ENCODE measurements at places on chromosomes 7 and 10.

DNA sequence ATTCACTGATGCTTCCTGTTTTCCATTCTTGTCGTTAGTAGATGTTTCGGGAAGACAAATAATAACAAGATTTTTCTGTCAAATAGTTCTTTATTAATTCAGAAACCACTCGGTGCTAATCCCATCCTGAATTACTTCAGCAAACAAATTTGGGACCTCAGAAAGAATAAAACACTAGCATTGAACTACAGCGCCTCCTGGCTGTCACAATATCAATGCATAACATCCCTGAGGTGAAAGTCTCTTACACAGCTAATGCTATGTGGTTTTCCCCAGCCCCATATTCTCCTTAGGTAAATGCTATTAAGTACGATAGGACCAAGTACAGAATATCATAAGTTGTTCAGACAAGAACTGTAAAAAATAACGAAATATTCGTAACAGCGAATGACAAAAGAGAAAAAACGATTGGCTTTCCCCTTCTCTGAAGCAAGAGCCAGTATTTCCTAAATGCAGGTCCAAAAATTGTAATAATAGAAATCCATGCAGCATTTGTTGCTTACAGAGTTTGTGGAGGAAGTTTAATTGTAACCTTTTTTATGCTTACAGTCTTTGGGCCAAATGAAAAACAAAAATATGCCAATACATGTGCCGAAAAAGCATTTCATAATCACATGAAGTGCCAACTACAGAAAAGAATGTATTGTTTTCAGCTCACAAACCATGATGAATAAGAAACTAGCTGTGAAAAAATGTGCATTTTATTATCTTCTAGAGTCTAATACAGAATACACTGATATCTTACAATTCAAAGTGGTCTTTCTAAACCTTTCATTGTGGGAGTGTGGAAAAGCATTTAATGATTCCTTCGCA lies 47.3 kb downstream of the MYPN start:
- DNase-seq: peak; percentile 4

DNA sequence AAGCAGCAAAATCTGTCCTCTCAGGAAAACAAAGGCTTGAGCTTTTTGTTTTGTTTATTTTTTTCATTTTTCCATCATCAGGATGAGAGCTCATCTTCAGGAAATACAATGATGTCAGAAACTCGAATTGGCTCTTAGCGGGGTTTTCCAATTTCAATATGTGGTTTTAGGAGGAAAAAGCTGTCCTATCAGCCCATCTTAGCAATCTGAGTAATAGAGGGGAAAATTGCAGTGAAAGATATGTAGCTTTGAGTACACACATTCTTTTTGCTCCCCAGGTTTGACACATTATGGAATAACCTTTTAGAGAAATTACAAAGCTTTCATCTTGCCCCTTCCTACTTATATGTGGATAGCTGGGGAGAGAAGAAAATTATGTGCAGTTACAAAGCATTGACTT lies 113.6 kb upstream of the MYO3A start:
- DNase-seq: no peak

DNA sequence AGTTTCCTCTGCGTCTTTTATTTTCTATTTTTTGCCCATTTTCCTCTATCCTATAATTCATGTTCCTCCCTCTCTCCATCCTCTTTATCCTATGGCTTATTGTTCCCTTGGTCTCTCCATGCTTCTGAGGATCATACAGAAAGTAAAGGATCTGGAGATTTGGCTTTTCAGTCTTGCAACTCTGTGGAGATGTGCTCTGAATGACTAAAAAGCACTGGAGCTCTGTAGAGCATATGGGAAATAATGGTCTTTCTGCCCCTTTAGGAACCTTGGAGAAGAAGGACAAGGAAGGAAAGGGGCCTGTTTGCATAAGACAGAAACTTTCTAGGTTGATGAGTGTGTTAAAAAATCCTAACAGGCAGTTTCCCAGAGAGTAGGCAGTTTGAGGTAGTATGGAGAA lies 120.1 kb downstream of the PHTF2 start:
- DNase-seq: no peak

GRCh38 chr7:83934118-83934734 lies 260.4 kb downstream of the SEMA3A start:
- no peak for DNase-seq

GRCh38 chr7:121204537-121204936 lies 124.3 kb upstream of the WNT16 start:
- no peak for DNase-seq

DNA sequence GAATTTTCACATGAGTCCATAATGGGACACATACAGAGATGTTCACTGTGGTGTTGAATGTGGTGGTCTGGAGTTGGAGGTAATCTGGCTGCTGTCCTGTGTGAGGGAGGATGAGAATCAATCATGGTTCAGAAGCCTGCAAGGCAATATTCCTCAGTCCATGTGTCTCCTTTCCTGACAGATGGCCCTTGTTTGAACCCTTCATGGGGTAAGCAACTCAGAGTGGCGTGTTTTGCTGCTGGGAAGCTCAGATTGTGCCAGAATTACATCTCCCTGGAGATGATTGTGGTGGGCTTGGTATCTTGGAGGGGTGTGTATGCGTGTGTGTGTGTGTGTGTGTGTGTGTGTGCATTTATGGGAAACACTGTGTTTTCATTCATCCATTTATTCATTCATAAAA lies 44.5 kb upstream of the COMTD1 start:
- no peak for DNase-seq

DNA sequence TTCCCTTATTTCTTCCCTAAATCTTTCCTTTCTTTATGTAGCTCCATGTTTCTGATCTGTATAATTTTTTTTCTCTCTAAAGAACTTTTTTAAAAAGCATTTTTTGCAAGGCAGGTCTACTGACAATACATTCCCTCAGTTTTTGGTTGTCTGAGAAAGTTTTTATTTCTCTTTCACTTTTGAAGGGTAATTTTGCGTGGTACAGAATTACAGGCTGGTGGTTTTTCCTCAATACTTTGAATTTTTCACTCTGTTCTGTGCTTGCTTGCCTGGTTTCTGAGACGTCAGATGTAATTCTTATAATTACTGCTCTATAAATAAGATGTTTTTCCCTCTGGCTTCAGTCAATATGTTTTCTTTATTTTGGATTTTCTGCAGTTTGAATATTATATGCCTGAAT lies 205.4 kb upstream of the VSTM2A start:
- DNase-seq: no peak

DNA sequence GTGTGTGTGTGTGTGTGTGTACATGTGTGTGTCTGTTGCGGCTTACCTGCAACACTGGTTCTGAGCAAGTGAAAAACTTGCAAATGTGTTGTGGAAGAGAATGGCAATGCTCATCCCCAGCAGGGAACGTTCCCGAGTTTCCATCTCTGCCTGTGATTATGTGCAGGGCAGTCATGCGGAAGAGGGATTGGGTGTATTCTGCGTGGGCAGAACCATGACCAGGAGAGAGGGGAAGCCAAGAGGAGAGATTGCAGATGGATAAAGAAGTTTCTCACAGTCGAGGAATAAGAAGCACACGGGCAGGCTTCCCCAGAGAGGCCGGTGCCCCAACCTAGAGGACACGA lies 99.9 kb downstream of the CTBP2 start:
- DNase-seq: no peak

GRCh38 chr10:119418362-119418761 lies 124.2 kb downstream of the RGS10 start:
- no peak for DNase-seq

- no peak for DNase-seq
Observed at GRCh38 chr10:111707076-111707475, 476.5 kb downstream of the GPAM start.

GRCh38 chr7:99825452-99825851 lies 2.4 kb upstream of the CYP3A43 start:
- DNase-seq: no peak

DNA sequence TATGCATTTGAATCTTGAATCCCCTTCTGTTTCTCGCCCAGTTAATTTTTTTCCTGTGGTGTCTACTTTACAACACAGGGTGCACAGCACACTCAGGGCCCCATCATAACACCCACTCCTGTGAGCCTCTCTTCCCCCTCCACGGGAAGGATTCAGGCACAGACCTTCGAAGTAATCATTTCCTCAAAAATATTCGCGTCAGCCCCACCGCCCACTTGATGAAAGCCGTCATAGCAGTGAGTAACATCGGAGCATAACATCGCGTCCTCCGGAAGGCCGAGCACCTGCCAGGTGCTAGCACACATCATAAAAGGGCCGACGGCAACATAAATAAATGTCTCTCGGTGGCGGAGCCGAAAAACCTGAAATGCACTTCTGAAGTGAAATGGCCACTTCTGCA lies 201.7 kb upstream of the ADARB2 start:
- DNase-seq: peak; percentile 57

GRCh38 chr7:94436700-94437099 lies 42.0 kb downstream of the COL1A2 start:
- DNase-seq: no peak

- DNase-seq: no peak
Observed at GRCh38 chr7:10128748-10129147, 844.9 kb upstream of the PHF14 start.

- DNase-seq: no peak
Observed at GRCh38 chr7:107962817-107963216, 40.1 kb downstream of the LAMB1 start.

- DNase-seq: no peak
Observed at GRCh38 chr10:77907900-77908717, 18.4 kb downstream of the DLG5 start.

DNA sequence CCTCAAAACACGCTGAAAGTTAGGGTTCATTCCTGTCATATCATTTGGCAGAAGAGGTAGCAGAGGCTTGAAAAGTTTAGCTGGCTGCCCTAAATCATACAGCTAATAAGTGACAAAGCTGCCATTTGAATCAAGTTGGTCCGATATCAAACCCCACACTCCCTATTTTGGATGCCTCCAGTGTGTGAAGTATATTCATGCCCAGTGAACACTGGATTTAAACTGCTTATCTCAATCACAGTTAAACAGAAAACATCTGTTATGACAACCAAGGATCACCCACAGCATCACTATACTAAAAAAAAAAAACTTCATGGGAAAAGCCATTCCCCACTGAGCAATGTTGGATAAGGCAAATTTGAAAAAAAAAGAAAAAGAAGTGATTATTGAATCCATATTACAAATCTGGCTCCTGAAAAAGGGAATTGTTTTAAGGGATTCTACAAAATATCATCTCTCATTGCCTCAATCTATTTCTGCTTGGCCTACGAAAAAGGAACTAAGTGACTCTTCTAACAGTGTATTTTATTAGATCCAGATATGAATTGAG lies 48.3 kb downstream of the ABCB1 start:
- DNase-seq: no peak

DNA sequence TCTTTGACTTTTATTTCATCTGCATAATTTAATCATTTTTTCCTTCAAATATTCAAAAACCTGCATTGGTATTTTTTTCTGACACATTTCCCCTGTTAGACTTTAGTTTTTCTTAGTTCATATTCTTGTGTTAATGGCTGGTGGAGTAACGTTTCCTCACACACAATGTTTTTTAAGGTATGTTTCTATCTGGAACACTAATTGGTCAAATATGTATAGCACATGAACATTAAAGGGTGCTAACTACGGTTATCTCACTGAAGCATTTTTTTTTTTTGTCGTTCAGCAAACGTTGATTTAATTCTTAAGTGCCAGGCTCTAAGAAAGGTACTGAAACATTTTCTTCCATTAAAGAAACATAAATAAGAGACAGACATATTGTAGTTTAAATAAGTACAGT lies 87.7 kb downstream of the PTPRZ1 start:
- DNase-seq: no peak

DNA sequence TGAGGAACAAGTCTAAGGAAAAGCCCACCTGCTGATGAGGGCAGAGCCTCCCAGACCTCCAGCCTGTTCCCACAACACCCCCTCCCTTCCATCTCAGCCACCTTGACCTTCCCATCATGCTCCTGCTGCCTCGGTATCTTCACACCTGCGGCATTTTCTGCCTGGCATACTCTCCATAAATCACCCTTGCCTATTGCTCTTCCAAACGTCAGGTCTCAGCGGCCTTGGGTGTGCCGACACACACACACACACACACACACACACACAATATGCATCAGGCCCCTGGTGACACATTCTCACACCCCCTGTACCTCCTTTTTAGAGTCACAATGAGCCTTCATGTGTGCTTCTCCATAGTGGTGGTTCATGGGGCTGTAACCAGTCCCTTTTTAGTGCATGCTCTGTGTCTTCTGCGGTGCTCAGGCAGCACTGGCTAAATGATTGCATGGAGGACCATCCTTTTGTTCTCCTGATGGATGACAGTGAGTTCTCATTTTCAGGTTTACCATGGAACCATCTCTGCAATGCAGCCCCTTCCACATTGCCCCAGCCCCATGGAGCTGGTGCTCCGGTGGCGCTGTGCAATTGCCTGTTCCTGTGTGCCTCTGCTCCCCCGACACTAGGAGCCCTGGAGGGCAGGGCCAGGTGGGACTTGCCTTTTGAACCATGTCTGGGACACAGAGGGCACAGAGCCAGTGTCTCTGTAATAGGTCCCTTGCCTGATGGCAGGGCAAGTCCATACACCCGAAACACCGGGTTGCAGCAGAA lies 4.5 kb downstream of the ADIRF start:
- no peak for DNase-seq

DNA sequence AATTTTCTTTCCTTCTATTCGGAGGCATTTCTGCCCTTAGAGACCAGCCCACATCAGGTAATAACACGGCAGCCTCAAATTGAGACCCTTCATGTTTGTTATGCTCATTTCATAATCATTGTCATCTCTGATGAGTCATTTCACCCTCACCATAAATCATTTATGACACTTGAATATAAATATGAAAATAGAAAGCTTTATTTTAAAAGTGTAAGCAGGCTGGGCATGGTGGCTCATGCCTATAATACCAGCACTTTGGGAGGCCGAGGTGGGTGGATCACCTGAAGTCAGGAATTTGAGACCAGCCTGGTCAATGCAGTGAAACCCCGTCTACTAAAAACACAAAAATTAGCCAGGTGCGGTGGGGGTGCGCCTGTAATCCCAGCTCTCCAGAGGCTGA lies 57.4 kb upstream of the EGFR start:
- DNase-seq: no peak

GRCh38 chr7:127799535-127800305 lies 147.7 kb downstream of the SND1 start:
- DNase-seq: no peak

- no peak for DNase-seq
Observed at GRCh38 chr7:144416341-144416740, 12.8 kb upstream of the NOBOX start.

- DNase-seq: no peak
Observed at GRCh38 chr10:132850896-132851295, 64.9 kb upstream of the NKX6-2 start.

DNA sequence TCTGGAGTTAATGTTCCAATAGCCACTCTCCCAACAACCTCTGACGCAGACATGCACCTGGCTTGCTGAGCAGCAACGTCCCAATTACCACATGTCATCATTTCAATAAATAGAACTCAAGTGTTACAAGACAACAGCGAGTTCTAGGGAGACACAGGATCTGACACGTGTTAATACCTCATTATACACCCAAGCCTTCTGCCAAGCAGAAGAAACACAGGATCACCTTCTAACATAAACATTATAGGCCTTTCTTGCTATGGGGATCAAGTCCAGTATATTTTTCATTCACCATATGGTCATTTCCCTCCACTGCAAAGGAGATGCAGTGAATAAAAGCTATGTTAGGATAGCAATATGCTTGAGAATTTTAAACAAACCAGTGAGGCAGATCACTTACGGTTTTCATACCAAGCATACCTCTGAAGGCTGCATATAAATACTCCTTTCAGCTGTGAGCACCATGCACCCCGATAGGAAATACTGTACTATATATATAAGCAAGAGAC lies 74.2 kb downstream of the JAZF1 start:
- DNase-seq: no peak

Data from activated CD4-positive, CD25-positive, alpha-beta regulatory T cell (primary cell).